Upper lobe of left lung (tissue), 6 donors: ENCODE measurements at places on chromosomes 12 and 14.

DNA sequence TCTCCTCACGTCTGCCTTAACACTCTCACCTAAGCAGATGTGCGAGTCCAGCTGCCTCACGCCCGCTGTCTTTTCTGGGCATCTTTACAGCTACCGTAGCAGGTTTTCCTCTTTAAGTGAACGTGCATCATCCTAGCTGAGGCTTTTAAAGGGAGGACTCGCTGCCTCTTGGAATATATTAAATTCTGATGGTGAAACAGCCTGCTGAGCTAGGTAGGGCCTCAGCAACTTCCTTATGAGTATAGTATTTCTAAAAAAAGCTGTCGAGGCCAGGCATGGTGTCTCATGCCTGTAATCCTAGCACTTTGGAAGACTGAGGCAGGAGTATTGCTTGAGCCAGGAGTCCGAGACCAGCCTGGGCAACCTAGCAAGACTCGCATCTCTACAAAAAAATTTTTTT, 32.2 kb downstream of the TESC start:
- no peak for DNase-seq

DNA sequence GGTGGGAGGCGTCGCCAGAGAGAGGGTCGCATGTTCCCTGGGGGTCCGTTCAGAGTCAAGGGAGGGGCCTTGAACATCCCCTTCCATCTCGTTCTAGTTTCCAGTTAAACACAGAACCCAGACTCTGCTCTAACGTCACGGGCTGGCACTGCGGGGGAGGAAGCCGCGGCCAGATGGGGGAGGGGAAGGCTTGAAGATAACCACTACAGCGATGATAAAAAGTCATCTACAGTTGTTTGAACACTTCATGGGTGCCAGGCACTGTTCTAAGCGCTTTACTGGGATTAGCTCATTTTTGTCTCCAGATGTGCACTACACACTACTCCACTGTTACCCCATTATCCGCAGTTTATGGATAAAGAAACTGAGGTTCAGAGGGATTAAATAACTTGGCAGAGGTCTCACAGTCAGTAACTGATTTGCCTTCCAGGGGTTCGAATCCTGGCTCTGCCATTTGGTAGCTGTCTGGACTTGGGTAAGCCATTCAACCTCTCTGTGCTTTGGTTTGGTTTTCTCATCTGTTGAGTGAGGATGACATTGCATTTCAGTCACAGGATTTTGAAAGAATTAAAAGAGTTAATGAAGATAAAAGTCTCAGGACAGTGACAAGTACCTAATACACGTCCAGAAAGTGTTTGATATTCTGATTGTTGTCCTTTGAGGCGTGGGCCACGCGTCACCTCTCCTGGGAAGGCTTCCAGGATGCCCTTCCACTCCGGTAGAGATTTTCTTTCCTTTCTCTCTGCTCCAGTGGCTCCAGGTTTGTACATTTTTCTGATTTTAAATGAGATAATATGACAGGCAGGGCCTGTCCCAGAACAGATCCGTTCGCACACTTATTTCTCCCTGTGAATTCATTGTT, 798 bp upstream of the RASAL1 start:
- no peak for DNase-seq

- DNase-seq: no peak
These were observed 53.9 kb upstream of the NUDT4 start for GRCh38 chr12:93323625-93324329.

- DNase-seq: no peak
These were observed 184.8 kb upstream of the RPH3A start for GRCh38 chr12:112606611-112607365.

GRCh38 chr12:42695490-42695995, 106.0 kb upstream of the PRICKLE1 start:
- DNase-seq: no peak

GRCh38 chr14:106024983-106025604, 498.7 kb downstream of the TMEM121 start:
- no peak for DNase-seq

DNA sequence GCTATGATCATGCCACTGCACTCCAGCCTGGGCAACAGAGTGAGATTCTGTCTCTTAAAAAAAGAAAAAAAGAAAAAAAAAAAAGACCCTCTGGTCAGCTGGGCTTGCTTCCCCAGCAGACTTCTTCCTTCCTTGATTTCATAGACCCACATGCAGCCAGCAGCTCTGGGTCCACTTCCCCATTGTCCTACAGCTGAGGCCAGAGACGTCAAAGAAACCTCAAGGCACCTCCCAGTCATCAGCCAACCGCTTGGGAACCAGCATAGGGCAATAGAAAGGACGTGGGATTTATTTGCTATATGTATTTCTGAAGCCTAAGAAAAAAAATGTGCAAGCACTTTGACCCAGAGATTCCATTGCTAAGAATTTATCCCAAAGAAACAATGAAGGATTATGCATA, 35.4 kb upstream of the SPPL3 start:
- DNase-seq: no peak

DNA sequence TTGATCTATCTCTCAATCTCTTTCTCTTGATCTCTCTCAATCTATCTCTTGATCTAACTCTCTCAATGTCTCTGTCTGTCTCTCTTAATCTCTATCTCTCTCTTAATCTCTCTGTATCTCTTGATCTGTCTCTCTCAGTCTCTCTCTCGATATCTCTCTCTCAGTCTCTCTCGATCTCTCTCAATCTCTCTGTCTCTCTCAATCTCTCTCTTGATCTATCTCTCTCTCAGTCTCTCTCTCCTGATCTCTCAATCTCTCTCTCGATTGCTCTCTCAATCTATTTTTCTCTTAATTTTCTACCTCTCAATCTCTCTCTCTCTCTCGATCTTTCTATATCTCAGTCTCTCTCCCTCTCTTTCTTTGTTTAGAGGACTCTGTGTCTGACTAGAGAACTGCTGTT, 126.7 kb downstream of the BCL11B start:
- DNase-seq: no peak

DNA sequence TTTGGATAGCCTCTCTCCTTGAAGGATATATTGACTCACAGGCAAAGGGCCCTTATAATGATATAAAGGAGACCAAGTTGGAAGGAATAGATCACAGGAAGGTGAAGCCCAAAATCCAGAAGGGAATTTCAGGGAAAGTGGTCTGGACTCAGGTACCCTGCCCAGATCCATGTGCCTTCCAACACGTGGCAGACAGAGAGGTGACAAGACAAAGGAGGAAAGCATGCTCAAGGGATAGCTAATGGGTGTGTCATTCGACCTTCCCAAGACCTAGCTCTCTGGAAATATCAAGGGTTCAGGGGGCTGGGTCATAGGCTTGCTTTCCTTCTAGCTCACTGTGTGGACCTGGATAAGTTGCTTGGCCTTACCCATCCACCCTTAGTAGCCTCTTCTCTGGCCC, 214.3 kb downstream of the ZFP36L1 start:
- no peak for DNase-seq

DNA sequence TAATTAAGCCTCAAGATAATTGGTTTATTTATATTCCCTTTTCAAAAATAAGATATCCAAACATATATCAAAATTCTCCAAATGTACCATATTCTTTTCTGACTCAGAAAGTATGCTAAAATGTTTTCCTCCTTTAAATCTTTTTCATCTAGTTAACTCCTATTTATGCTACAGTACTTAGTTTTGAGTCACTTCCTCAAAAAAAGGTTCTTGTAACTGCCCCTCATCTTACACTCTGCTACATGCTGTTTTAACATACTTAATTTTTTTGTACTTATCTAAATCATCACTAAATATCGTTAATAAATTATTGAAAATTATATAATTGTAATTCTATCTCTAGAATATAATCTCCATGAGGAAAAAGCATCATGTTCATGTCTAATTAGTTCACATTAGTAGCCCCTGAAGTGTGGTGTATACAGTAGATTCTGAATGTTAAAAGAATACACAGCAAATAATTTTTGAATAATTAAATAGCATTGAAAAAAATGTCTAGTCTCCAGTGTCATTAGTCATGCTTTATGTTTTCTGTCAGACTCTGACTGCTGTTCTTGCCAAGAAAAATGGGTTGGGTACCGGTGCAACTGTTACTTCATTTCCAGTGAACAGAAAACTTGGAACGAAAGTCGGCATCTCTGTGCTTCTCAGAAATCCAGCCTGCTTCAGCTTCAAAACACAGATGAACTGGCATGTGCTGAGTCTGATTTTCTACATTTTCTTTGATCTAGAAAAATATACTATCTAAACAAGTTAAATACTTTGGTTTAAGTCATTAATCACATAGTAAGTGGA, 3.5 kb downstream of the KLRD1 start:
- DNase-seq: no peak

DNA sequence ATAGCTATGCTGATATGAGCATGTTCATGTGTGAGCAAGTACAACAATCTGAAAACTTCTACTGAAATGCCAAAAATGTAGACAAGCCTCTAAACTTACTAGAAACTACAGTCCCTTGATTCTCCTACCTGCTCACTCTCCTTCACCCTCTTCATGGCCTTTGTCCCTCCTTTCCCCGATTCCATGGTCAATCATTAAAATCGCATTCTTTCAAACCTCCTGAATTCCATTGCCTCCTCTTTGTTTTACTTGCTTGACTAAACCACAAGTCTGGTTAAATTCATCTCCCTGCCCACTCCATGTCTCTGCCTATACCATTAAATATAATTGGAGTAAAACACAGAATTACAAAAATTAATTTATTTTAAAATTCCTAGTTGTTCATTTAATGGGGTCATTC, 33.0 kb upstream of the SSTR1 start:
- DNase-seq: no peak

DNA sequence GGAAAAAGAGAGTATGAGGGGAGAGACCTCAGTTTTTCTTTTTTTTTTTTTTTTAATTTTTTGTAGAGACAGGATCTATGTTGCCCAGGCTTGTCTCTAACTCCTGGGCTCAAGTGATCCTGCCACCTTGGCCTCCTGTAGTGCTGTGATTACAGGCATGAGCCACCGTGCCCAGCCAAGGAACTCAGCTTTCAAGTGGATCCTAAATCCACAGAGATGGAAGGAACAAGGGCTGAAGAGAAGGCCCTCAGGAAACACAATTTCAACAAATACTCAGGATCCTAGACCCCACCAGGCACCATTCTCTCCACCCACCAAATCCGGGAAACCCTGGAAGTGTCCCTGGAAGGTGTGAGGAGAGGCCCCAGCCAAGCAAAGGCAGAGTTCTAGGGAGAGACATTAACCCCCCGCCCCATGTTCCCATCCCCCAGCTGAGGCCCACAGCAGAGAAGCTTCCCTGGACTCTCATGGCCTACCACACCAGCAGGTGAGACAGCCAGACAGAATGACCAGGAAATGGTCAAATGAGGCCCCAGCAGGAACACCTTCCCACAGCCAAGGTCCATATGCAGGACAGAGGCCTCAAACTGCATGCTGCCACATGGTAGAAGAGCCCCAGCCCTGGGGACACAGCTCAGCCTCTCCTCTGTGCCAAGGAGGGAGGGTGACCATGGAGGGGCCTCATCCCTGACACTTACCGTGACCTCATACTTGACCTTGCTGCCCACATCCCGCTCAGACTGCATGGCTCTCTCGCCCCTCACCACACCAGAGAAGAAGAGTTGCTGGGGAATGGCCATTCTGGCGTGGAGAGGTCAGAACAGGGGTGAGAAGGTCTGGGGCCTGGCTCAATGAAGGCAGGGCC, 14.1 kb downstream of the ITGA7 start:
- DNase-seq: no peak

- DNase-seq: no peak
These were observed 56.0 kb downstream of the FBRSL1 start for GRCh38 chr12:132545955-132546354.

GRCh38 chr12:12786351-12786705, 869 bp downstream of the APOLD1 start:
- no peak for DNase-seq

- no peak for DNase-seq
These were observed 7.3 kb downstream of the PLD4 start for GRCh38 chr14:104931771-104932675.

DNA sequence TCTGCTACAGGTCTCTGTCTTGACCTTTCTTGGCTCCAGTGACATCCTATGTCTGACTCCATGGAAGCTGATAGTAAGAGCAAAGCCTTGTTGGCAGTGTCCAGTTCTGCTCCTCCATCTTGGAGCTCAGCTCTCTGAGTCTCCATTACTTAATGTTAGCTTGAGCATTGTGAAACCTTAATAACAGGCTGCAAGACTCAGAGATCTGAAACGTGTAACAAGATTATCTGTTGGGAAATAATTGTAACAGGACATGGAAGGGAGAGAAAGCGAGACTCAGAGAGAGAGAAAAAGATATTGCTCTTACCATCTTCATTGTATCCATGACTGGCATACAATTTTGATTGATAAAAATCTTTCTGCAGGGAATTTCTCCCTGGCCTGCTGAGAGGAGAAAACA, 1365.7 kb downstream of the AACS start:
- DNase-seq: no peak

DNA sequence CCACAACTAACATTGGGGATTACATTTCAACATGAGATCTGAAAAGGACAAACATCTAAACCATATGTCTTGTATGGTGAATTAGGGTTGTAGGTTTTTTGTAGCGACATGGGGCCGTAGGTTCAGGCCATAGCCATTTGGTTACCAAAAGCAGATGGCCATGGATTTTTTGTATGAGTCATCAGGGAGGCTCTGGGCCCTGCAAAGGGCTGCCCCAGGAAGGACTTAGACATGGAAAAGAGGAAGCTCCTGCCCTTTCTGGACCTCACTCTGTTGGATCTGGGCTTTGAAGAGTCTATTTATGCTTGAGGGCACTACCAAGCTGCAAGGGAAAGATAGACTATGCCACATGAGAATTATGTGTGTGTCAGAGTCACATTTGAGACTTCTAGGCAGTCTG, 89.3 kb upstream of the DHRS4 start:
- no peak for DNase-seq

GRCh38 chr12:116659771-116660481, 77.9 kb downstream of the SPRING1 start:
- no peak for DNase-seq

DNA sequence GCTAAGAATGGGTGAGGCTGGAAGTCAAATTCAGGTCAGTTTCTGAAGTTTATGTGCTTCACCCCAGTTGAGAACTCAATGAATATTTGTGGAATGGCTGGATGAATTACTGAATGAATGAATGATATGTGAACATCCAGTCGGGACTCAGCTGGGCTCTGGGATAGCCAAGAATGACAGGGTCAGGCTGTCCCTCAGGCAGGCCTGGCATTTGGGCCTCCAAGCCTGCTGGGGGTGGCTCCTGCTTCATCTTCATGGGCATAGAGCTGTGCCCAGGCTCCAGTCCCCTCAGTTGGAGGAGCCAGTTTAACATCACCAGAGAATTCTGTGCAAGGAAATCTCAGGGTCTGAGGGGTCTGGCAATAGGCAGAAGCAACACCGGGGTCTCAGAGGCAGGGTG, 185.8 kb downstream of the PHETA1 start:
- no peak for DNase-seq

- no peak for DNase-seq
These were observed 118.6 kb downstream of the CCDC91 start for GRCh38 chr12:28308891-28309290.

DNA sequence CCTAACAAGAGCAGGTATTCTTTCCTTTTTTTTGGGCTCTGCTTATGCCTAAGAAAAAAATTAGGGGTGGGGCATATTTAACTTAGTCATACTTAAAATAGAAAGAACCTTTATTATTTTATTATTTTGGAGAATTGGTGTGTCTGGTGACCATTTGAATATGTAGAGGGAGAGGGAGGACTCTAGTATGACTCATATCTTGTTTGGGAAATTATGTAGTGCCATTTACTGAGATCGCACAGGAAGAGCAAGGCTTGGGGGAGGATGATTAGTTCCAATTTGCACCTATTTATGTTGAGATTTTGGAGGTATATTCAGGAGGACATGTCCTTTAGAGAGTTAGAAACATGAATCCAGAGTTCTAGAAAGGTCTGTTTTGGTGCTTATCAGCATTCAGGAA, 9.9 kb downstream of the ZNF410 start:
- no peak for DNase-seq
